Posterior cingulate gyrus (tissue), 11 donors: ENCODE measurements at places on chromosomes 12 and 14.

GRCh38 chr12:64545081-64545382 lies 65.3 kb upstream of the RASSF3 start:
- DNase-seq: no peak

DNA sequence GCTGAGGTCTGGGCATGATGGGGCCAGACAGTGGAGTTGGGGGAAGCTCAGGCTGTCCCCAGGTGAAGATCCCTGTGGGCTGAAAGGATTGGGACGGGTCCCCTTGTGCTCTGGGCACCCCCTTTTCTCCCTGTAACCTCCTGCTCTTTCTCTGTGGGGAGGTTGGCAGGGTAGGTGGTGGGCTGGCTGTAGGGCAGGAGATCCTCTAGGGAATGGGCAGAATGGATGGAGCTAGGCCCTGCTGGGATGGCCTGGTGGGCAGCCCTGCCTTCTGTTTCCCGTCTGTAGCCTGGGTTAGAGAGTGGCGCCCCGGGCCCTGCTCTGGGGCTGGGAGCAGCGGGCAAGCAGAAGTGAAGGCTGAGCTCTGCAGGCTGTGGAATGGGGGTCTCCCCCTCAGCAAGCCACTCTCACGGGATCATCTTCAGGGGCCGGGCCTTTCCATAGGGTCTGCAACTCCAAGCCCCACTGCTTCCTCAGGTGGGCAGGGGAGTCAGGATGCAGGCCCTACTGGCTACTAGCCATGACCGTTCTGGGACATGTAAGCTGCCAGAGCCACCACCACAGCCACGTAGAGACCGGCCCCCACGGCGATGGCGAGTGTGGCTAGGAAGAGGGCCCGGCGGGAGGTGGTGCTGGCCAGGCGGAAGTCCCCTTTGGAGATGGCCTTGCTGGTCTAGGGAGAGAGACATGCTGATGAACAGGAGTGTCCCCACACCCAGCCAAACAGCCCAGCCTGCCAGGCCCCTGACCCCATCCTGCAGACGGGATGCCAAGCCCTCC lies 18.8 kb downstream of the SYNDIG1L start:
- no peak for DNase-seq

DNA sequence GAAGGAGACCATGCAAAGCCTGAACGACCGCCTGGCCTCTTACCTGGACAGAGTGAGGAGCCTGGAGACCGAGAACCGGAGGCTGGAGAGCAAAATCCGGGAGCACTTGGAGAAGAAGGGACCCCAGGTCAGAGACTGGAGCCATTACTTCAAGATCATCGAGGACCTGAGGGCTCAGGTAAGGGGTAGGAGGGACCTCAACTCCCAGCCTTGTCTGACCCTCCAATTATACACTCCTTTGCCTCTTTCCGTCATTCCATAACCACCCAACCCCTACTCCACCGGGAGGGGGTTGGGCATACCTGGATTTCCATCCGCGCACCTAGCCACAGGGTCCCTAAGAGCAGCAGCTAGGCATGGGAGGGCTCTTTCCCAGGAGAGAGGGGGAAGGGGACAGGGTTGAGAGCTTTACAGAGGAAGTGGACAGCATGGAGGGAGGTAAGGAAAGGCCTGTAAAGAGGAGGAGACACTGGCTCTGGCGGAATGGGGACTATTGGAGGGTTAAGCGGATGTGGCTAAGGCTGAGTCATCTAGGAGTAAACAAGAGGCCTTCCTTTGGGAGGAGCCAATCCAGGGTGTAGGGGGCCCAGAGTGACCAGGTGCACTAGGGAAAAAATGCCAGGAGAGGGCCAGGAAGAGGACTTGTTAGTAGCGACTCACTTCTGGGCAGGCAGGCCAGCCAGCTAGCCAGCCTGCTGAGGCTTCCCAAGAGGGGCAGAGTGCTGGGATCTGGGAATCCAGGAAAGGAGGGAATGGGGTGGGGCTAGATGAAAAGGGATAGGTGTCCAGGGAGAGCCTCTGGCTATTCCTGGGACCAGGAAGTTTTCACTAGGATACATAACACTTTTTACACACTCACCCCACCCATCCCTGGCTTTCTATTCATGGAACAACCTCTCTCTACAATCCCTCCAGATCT lies 754 bp downstream of the KRT18 start:
- DNase-seq: no peak

DNA sequence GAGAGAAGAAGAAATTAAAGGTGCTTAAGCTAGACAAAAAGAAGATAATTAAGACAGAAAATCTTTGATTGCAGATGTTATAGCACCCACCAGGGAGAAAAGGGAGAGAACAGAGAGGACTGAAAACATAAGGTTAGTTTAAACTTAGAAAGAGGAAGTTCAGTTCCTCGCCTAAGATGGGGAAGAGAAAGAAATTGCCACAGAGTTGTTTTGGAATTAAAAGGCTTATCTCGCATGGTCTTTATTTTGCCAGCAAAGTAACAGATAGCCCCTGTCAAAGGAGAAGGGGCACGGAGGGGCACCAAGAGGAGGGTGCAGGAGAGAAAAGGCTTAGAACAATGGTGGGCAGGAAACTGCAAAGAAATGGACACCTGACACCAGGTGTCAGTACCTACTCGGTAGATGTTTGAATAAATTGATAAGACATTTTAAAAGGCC lies 17.8 kb upstream of the OXA1L start:
- no peak for DNase-seq

DNA sequence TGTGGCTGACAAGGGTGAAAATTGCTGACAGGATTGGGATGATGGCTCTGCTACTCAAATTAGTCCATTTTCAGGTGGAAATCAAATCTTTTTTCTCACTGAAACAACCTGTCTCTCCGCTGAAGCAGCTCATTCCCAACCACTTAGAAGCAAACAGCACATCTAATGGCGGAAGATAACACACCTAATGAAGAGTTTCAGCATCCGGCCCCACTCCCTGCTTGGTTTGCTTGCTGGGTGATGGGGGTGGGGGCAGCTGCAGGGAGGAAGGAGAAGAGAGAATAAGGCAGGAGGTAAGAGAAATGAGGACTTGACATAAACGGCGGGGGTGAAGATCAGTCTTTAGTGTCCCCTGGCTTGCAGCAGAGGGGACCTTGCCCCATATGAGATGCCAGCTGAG lies 4.0 kb downstream of the SYNDIG1L start:
- no peak for DNase-seq

DNA sequence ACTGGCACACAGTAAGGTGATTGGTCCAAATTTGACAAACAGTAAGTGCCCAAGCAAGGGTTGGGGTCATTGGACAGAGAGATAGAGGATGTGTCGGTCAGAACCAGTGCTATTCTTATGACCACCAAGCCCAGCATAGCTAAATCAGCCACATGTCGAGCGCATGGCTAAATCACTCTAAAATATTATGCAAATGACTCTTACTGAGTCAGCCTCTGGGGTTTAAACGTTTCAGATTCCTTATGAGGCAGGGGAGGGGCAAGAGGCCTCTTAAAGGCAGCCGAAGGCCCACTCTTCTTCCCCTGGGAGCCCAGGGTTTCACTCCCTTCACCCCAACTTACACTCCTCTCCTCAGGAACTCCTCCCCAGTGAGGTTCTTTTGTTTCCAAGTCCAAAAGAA lies 603 bp upstream of the ENDOU start:
- DNase-seq: no peak

DNA sequence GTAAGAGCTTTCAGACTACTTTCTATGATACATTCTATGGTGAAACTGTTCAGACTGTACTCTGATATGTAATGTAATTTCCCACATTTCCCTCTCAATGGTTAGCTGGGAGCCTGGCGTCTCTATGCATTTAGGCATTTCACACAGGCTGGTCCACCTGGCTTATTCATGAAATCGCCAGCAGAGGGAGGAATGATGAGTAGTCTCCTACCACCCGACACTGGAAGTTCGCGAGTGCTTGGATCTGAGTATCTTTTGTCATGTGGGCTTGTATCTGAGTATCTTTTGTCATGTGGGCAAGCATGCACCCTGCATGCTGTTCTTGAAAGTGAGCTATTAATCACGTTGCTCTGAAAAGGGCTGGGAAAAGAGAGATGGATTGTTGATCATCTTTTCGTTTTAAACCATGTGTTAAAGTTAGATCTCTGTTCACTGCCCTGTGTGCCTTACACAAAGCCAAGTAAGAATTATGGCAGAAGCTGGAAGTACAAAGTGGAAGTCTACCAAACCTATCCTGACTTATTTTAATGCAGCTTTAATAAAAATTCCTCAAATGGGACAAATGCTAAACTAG lies 235.0 kb downstream of the ATP23 start:
- DNase-seq: peak; percentile 28

GRCh38 chr14:93343797-93344196 lies 3.2 kb upstream of the COX8C start:
- DNase-seq: no peak

DNA sequence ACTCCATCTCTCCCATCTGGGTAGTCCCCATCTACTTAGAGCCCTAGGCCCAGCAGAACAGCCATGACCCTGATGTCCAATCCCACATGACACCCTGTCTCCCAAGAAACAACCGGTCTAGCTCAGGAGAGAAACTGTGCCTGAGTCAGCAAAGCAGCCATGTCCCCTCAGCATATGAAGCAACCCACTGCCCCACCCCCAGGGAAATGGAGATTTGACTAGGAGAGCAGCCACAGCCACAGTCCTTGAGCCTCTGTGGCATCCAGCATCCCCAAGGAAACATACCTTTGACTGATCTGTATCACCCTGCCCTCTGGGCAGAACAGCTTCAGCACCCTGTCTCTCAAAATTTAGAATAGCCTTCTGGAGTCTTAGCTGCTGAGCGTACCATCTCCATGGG lies 641.9 kb upstream of the FBXO33 start:
- DNase-seq: no peak

DNA sequence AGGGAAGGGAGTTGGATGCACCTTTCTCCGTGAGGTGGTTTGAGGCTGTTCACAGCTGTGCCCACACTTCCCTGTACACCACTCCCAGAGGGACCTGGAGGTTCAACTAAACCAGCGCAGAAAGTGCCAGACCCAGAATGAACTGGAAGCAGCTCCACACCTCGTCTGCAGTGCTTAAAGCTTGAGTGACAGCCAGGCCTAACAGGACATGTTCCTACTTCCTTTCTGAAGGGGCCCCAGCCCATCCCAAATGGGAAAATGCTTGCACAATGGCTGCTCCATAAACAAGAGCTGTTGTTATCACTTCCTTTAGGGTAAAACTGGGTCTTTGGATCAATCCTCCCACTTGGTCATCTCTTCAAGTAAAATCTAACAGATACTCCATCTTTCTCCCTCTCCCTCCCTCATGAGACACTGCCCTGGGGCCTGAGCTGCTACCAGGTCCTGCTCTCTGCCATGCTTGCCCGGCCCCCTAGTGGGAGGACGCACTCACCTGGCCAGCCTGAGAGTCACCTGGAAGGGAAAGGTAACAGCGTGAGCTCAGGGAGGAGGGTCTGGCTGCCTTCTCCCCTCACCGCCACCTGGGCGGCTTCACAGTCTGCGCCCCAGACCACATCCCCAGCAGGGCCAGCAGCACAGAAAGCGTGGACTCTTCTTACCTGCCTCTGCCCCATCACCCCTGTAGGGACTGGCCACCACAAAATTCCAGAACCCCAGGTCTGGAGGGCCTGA lies 33.5 kb downstream of the ISCA2 start:
- DNase-seq: no peak

DNA sequence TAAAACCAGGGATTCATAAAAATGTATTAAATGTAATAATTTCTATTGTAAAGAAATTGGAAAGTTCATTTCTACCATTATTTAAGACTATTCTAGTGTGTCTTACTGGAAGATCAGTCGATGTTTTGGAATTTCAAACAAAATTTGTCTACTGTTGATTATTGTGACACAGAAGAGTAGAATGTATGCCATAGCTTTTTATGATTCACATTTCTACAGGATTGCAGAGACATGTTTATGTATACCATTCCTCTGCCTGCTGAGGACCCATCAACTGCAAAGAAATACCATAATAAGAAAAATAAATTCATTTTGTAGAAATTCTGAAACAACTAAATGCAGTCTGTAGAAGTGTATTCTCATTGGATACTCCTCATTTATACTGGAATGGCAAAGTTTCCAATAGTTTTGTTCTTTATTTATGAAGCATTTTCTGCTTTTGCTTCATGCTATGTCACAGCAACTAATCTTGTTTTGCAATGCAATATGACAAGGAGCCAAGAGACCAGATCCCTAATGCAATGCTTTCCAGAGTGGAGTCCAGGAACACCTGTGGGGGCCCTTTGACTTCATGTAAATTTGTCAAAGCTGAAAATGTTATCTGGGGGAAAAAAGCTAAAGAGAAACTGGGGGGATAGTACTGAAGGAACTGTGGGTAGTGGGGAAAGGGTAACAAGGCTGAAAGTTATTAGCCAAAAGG lies 172.9 kb upstream of the LRIG3 start:
- no peak for DNase-seq

DNA sequence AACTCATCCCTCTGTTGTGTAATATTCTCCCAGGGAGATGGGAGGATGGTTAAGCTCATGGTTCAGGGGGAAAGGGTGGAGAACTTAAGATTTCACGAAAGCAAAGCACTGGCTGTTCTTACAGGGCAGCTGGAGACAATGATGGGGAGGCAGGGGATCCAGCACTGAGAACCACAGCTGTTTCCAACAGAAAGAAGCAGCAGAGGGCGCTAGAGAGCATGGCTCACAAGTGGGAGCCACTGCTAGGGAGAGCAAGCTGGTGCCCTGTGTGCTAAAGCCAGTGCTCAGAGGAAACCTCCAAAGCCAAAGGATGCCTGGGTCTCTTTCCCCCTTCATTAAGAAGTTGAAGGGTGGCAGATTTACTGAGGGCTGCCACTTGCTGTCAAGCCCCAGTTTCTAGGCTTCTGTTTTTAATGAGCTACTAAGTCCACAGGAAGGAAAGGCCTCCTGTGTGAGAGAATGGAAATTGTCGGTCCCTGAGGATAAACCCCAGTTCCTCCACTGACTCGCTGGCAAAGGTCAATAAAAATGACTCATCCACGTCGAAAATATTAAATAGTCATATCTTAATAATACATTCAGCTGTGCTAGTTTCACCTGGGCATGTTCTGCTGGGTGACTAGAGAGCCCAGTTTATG lies 199.7 kb downstream of the ANO2 start:
- peak; percentile 63 for DNase-seq

DNA sequence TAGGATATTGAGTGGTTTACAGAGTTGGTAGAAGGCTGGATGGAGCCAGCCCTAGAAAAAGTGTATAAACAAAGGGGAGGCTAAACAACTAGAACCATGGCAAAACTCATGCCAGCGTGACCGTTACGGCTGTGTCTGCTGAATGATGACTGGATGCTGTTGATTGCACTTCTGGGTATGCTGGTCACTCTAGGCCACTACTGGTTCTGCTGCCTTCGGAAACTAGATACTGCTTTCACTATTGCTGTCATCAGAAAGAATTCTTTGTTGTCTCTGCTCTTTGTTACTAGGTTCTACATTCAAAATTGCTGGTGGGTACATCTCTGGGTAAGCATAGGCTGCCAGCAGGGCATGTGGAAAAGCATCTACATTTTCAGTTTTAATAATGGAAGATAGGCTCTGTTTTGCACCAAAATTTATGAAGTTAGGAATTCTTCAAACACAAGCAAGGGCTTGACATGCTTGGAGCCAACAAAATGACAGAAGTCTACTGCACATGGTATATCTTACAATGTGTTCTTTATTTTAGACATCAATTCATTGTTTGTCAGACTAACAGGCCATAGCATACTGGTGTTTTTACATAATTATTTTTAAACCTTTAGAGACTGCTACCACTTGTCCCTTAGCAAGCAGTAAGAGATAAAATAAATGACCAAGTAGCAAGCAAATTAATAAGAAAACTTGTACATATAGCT lies 15.4 kb downstream of the MON2 start:
- DNase-seq: no peak
